ENCODE measurements at places on chromosomes 7 and 10. TPM values are rescaled to one million over a fixed set of nuclear protein-coding genes. Genes with fewer than 3 reads are reported as not detected.
A peak's percentile ranks its signal among the peaks of the same experiment; 100 is the strongest.

DNA sequence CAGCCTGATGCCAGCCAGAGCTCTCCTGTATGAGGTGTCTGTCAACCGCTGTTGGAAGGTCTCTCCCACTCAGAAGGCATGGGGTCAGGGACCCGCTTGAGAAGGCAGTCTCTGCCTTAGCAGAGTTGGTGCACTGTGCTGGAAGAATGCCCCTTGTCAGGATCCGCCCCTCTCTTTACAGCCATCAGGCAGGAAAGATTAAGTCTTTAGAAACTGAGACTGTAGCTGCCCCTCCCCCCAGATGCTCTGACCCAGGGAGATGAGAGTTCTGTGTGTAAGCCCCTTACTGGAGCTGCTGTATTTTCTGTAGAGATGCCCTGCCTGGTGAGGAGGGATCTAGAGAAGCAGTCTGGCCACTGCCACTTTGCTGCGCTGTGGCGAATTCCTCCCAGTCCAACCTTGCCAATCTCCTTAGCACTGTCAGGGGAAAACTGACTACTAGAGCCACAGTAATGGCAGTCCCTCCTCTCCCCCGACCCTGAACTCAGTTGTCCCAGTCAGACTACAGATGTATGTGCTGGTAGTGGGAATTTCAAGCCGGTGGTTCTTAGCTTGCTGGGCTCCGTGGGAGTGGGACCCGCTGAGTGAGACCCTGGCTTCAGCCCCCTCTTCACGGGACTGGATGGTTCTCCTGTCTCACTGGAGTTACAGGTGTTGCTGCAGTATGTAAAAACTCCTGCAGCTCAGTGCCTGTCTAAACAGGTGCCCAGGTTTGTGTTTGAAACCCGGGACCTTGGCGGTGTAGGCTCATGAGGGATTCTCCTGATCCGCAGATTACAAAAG is 285.5 kb upstream of the ZWINT start:
- no peak for DNase-seq

DNA sequence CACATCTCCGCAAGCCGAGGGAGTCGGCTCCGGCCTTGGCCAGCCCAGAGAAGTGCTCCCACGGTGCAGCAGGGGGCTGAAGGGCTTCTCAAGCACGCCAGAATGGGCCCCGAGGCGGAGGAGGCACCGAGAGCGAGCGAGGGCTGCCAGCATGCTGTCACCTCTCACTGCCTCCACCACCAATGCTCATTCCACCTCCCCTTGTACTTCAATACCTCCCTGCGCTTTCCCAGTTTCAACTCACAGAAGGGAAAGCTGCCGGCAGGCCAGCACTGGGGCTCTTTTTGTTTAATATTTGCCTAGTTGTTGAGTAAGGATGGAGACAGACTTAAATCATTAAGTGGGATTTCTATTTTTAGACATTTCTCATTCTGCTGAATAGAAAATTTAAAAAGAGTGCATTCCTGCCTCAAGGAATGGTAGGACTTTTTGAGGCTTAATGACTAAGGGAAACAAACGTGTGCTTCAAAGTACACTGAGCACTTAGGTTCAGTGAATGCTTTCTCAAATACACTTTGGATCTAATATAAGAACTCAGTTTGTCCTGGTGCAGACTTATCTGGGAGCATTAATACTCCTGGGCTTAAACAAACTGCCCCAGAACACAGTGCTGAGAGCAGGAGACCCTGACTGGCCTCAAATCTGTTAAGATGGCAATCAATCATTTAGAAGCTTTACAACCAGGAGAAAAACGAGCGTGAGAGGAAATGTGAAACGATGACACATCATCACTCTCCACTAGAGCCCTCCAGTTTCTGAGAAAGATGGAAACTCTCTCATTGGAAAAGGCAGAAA is 131.2 kb downstream of the RALA start:
- DNase-seq: peak; percentile 83

DNA sequence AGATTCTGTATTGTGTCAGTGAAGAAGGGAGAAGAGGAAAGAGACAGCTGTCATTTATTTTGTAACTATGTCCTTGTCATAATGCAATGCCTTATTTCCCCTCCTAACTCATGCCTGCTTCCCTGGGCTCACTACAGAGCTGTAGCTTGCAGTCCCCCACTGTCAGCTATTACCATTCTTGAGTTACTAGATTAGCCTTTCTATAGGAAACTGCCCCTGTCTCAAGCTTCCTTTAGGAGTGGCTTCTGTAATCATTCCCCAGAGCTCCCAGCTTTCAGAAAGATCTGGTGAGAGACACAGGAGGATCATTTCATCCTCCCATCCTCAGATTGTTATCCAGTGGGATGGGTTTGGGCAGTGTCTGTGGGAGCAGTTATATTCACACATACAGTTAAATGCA is 32.4 kb upstream of the SMKR1 start:
- DNase-seq: no peak

GRCh38 chr10:26372513-26373354 is 65.4 kb upstream of the APBB1IP start:
- no peak for DNase-seq

DNA sequence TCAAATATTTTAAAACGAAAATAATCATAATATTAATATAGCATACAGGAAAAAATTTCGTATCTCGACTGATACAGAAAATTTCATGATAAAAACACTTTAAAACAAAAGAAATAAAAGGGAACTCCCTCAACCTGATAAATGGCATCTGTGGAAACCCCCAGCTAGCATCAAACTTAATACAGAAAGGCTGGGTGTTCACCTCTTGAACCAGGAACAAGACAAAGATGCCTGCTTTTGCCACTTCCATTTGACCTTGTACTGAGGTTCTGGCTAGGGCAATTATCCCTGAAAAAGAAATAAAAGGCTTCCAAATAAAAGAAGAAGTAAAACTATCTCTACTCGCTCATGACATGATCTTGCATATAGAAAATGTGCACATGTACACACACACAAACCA is 2.5 kb upstream of the ALOX5 start:
- no peak for DNase-seq

- peak; percentile 95 for DNase-seq
Measured at GRCh38 chr10:99779335-99779734, 3.1 kb upstream of the ABCC2 start.

- no peak for DNase-seq
Measured at GRCh38 chr7:2873146-2873545, 29.0 kb upstream of the GNA12 start.

DNA sequence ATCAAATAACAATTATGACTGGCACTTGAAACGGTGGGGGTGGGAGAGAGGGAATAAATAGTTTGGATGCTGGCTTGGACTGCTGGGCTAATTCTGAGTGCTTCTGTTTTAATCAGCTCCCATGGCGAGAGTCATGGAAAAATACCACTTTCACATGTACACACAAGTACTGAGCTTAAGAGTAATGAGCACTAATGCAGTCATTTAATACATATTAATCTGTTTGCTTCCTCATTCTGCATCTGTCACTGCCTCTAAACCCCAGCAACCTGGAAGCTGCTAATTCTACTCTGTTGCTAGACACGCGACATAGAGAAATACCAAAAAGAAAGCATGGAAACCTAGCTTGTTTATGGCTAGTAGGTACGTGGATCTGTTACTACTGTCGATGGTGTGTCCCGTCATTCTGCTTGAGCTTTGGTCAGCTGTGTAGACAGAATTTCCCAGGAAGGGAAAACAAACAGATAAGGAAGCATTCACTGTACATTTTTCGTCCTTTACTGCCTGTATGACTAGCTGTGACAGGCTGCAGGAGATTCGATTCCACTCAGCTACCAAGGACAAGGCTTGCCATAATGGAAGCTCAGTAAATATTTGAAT is 238.8 kb downstream of the BAMBI start:
- no peak for DNase-seq

DNA sequence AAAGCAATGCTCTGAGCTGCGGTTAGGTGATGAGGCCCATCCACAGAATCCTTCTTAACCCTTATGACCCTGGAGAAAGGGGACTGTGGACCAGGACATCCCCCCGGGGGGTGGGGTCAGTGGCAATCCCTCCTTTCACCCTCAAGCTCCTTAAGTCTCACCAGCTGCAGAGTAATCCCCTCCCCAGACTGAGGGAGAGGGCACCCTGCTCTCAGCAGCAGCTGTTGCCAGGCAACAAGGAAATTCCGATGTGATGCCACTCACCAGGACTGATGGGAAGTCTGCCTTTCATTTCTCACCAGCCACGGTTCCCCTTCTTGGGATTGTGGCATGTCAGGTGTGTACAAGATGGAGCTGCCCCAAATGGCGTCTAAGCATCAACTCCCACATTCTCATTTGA is 129.6 kb downstream of the DOCK1 start:
- no peak for DNase-seq

- no peak for DNase-seq
Measured at GRCh38 chr10:72024596-72024995, 60.4 kb downstream of the CHST3 start.

DNA sequence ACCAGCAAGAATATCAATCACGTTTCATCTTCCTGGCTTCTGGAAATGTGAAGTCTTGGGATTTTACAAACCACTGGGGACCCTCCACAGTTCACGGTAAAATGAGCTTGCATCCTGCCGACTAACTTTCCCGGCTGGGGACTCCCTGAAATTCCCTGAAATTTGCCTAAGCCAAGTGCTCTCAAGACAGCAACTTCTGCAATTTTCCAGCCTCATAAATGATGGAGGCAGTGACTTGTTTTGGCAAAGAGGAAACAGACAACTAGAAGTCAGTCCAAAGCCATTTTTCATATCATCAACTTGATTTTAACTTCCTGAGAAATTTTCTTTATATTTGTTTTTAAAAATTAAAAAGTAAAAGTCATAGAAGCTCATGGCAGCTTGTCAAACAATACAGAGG is 212.3 kb downstream of the FANK1 start:
- DNase-seq: no peak

GRCh38 chr7:7902845-7903244 is 65.8 kb upstream of the GLCCI1 start:
- DNase-seq: no peak

- DNase-seq: no peak
Measured at GRCh38 chr7:46191776-46192175, 270.7 kb upstream of the IGFBP3 start.

GRCh38 chr7:118870187-118870586 is 645.7 kb downstream of the ANKRD7 start:
- no peak for DNase-seq

DNA sequence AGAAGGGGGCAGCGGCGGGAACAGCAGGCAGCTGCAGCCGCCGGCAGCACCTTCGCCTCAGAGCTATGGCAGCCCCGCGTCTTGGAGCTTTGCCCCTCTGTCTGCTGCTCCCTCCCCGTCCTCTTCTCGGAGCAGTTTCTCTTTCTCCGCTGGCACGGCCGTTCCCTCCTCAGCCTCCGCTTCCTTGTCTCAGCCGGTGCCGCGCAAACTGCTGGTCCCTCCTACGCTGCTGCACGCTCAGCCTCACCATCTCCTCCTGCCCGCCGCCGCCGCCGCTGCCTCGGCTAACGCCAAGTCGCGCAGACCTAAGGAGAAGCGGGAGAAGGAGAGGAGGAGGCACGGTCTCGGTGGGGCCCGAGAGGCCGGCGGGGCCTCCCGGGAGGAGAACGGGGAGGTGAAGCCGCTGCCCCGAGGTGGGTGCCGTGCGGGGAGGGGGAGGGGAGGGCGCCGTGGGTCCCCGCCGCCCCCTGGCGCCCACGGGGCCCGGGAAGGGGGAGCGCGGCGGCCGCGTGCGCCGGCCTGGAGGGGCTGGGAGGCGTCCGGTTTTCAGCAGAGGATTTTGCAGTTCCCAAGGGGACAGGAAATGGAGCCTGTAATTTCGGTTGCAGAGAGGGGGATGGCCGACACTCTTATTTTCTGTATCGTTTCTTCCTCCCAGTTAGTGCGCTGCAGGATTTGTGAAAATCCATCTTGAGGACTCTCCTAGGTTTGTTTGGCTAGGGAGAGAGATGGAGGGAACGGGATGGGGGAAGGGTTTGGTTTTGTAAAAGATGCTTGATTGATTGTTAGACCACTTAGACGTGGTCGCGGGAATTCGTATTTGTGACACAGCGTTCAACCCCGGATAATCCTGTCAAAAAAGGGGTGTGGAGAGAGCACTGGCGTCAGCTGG is 630 bp downstream of the RSBN1L start:
- peak; percentile 78 for DNase-seq

DNA sequence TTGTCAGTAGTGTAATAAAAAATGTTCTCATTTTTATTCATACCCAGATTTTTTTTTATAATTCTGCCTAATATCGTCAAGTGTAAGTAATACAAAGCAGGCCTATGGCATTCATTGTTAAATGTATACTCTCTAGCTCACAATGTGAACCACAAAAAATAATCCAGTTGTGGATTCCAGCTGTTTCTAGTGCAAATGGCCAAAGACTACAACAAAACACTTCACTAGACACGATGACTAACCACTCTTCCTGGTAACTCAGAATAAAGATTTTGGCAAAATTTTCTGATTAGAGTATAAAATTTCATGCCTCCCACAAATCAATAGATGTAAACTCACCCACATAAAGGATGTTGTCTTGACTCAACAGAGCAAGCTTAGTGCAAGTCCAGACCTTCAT is 396.6 kb downstream of the DGKB start:
- no peak for DNase-seq

- DNase-seq: peak; percentile 9
Measured at GRCh38 chr10:125209591-125210355, 49.4 kb upstream of the CTBP2 start.

GRCh38 chr10:24209432-24209771 is 464 bp downstream of the KIAA1217 start:
- no peak for DNase-seq

- peak; percentile 26 for DNase-seq
Measured at GRCh38 chr7:30366606-30367005, 82.2 kb downstream of the ZNRF2 start.

- no peak for DNase-seq
Measured at GRCh38 chr7:131219312-131220041, 108.2 kb upstream of the MKLN1 start.

DNA sequence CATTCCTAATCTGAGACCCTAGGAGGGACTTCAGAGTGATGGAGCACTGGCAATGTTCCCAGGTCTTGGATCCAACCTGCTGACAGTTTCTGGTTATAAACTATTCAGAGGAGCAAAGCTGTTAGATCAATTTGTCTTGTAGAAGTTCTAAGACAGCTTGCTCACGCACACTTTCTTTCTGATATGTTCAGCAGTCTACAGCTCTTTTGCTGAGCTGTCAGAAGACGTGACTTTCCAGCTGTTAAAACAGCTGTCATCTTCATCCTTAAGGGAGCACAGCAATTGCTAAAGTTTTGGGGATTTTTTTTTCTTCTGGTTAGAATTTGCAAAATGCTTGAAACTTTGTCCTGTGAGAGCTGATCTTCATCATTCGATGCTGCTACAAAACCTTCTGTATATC is 823.1 kb downstream of the SORCS1 start:
- no peak for DNase-seq

The PRKRIP1 gene
- 25.7 TPM for total RNA-seq

The IFIT2 gene
- 0.51 TPM for total RNA-seq

The TMEM236 gene
- 0.24 TPM for total RNA-seq

The STEAP1 gene
- total RNA-seq: 42.7 TPM

The LYZL2 gene
- not detected for total RNA-seq

The CCL24 gene
- not detected for total RNA-seq

The CYP2C18 gene
- not detected for total RNA-seq

The SFTPA2 gene
- total RNA-seq: not detected

The TFPI2 gene
- 33.1 TPM for total RNA-seq

The RBP4 gene
- not detected for total RNA-seq

The SFRP4 gene
- not detected for total RNA-seq

The MMRN2 gene
- 169 TPM for total RNA-seq

The SLC13A1 gene
- not detected for total RNA-seq

The CCNY gene
- total RNA-seq: 107 TPM

The PLCE1 gene
- total RNA-seq: 0.04 TPM

The HOXA3 gene
- 12.0 TPM for total RNA-seq

The RNF133 gene
- total RNA-seq: 0.93 TPM

The UCMA gene
- total RNA-seq: not detected

The CFAP46 gene
- 0.75 TPM for total RNA-seq
